ENCODE measurements at places on chromosomes 6 and 20. TPM values are rescaled to one million over a fixed set of nuclear protein-coding genes. Genes with fewer than 3 reads are reported as not detected.
A peak's percentile ranks its signal among the peaks of the same experiment; 100 is the strongest.

- no peak within 1 kb of the TSS for H3K27ac ChIP-seq
- DNase-seq: no peak
- H3K4me3 ChIP-seq: peak within 1 kb of the TSS; percentile 85
- peaks cover 9% of the 10 kb centered on the region for H3K4me1 ChIP-seq
These were observed at the start of gene KIF13A for GRCh38 chr6:17987447-17987696. Gene KIF13A, minus strand, starts transcription at chr6:17987635. Its CDS starts 172 bp downstream, at chr6:17987463.

- H3K4me3 ChIP-seq: peak overlapping the region; percentile 16
- H3K4me1 ChIP-seq: peaks cover 44% of the 10 kb centered on the region
- peaks cover 5% of the 10 kb centered on the region for H3K36me3 ChIP-seq
- DNase-seq: peak; percentile 49
- peak overlapping the region; percentile 83 for H3K27ac ChIP-seq
These were observed 201.8 kb upstream of the LRFN2 start for GRCh38 chr6:40788661-40789655.

DNA sequence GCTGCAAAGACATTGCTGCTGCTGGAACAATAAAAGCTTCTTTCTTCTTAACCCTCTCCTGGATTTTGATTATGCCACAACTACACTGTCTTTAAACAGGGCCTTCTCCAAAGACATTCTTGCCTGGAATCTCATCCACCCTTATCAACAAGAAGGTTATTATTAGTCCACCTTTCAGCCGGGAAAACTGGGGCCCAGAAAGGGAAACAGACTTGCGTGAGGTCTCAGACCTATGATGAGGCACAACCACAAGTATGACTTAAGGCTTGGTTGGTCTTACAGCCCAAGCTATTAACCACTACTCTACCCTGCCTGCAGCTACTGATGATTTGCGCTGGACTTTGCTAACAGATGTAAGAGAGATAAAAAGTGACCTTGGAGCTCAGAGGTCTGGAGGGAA lies 62.8 kb upstream of the CTNNBL1 start:
- H3K4me1 ChIP-seq: no peaks in the 10 kb centered on the region
- no peak for DNase-seq
- no peak overlapping the region for H3K4me3 ChIP-seq

RSPH9 gene
- total RNA-seq: not detected

SCRT2 gene
- total RNA-seq: not detected

DNA sequence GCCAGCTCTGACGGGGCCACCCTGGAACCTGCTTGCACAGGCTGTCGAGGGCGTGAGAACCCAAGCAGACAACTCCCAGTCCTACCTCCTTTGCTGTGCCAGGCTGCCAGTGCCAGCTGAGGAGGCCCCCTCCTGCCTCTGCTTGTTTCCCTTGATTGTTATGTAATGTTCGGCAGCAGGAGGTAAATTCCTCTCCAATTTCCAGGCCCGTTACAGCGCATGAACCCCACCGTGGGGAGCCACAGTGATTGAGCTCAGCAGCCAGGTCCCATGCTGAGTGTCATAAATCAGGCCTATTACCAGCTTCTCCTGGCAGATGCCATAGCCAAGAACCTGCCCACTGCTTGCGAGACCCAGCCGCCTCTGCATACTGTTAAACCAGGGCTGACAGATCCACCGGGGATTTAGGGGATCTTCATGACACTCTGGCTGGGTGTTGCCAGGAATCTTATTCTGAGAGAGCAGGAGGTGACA lies 320.5 kb downstream of the DHX35 start:
- no peak for DNase-seq
- no peaks in the 10 kb centered on the region for H3K27me3 ChIP-seq
- H3K4me1 ChIP-seq: no peaks in the 10 kb centered on the region
- no peak overlapping the region for H3K27ac ChIP-seq
- no peaks in the 10 kb centered on the region for H3K36me3 ChIP-seq

LY6G6C gene
- total RNA-seq: not detected

EYS gene
- not detected for total RNA-seq

- H3K4me3 ChIP-seq: no peak overlapping the region
- peaks cover 2% of the 10 kb centered on the region for H3K27me3 ChIP-seq
- H3K36me3 ChIP-seq: no peaks in the 10 kb centered on the region
- no peak for DNase-seq
These were observed 211.4 kb upstream of the ECI2 start for GRCh38 chr6:4346659-4347333.

GRCh38 chr6:98041921-98042320 lies 758.9 kb upstream of the MMS22L start:
- no peak overlapping the region for H3K27ac ChIP-seq
- no peaks in the 10 kb centered on the region for H3K36me3 ChIP-seq
- no peaks in the 10 kb centered on the region for H3K27me3 ChIP-seq
- no peak overlapping the region for H3K4me3 ChIP-seq
- no peak for DNase-seq

DNA sequence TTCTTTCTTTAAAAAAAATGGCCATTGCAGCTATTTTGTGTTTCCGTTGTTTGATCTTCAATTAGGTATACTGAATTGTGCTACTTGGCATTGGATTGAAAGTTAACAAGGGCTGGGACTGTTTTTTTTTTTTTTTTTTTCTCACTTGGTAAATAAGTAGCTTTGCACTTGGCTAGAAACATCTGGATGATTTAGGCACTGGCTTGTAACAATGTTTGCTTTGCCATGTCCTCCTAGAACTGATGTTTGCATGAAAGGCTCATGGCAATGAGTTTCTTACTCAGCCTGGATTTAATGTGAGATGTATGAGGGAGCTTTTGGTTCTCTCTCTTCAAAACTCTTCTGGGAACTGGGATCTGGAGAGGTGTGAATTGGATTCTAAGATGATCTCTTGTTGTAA lies 414.1 kb downstream of the CDH26 start:
- no peak overlapping the region for H3K4me3 ChIP-seq
- H3K27ac ChIP-seq: no peak overlapping the region
- H3K27me3 ChIP-seq: no peaks in the 10 kb centered on the region
- H3K4me1 ChIP-seq: no peaks in the 10 kb centered on the region

GRCh38 chr6:128509709-128510108 lies 10.7 kb downstream of the PTPRK start:
- DNase-seq: no peak
- H3K36me3 ChIP-seq: no peaks in the 10 kb centered on the region
- no peaks in the 10 kb centered on the region for H3K4me1 ChIP-seq

GRCh38 chr20:35947489-35947888 lies 6.8 kb downstream of the SCAND1 start:
- H3K4me3 ChIP-seq: no peak overlapping the region
- H3K27ac ChIP-seq: no peak overlapping the region
- no peak for DNase-seq
- H3K36me3 ChIP-seq: peaks cover 12% of the 10 kb centered on the region
- no peaks in the 10 kb centered on the region for H3K27me3 ChIP-seq
- H3K4me1 ChIP-seq: peaks cover 21% of the 10 kb centered on the region

- no peaks in the 10 kb centered on the region for H3K27me3 ChIP-seq
- peaks cover 6% of the 10 kb centered on the region for H3K36me3 ChIP-seq
These were observed 169.3 kb downstream of the TSHZ2 start for GRCh38 chr20:53141201-53142050.
